ENCODE measurements at places on chromosomes 6 and 20.
A peak's percentile ranks its signal among the peaks of the same experiment; 100 is the strongest.

- no peak for DNase-seq
Observed at GRCh38 chr6:162450358-162450757, 277.2 kb downstream of the PRKN start.

- no peak for DNase-seq
Observed at GRCh38 chr6:11380969-11381744, 148.7 kb upstream of the NEDD9 start.

DNA sequence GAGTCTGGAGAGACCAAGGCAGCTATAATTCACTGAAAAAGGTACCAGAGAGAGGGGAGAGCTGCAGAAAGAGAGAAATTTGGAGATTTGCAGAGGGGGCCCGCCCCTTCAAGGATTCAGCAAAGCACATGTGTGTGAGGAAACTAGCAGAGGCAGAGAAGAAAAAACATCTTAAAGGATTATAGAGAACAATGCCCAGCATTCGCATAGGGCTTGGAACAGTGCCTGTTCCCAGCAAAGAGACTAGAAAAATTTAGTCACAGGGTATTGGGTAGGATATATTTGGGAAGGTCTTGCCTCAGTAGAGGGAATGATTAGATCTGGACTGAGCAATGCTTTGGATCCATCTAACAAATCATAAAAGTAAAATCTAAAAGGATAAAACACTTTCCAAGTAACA lies 44.0 kb downstream of the SRPK1 start:
- DNase-seq, result no peak

DNA sequence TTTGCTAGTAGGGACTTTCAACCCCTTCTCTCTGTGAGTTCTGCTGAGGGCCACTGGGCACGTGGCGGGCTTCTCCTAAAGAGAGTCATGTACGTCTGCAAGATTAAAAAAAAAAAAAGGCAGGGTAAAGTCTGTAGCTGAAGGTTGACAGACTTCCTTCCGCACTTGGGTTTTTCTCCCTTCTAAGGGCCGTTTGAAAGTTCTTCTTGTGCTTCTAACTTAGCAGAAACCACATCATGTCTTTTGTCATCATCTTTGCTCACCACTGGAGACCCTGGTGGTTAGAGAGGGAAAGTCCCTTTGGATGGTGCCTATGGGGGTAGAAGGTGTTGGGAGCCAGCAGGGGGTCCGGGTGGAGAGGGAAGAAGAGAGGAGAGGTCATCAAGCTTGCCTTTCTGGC lies 31.4 kb downstream of the PRDM1 start:
- DNase-seq, result no peak

DNA sequence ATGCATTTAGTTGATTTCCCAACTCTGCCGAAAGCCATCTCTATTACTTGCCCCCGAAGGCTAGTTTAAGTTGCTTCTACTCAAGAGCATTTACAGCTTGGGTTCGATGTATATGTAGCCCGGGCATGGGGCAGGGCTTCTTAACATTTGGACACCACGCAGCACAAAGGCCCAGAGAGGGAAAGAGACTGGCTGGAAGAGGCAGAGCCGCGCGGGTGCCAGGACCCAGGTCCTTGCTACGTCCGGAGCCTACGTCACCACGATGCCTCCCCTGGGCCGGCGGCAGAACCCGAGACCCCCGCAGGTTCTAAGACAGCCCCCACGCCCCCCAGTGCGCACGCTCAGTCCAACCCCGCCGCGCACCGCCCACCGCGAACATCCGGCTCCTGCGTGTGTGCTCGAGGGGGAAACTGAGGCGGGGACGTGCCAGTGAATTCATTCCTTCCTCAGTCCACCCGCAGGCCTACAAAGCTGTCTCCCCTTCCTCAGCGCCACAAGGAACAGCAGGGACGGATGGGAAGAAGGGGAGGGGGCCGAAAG lies 367 bp upstream of the PCIF1 start:
- peak; percentile 47 for DNase-seq

DNA sequence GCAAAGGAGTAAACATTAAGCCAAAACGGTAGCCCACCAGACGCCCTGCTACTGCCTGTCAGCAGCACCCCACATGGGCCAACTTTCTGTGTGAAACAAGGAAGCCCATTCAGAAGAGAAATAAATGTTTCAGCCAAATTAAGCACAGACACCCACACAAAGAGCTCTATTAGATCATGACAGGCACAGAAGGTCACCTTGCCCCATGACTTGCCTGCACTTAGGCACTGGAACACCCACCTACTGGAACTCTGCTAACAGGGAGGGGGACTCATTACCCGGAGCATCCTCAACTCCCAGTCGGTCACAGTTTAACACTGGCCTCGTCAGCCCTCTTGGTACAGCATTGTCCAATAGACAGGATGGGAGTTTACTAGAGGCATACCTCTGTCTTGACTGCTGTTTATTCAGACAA lies 31.8 kb downstream of the GFOD1 start:
- DNase-seq, result no peak

DNA sequence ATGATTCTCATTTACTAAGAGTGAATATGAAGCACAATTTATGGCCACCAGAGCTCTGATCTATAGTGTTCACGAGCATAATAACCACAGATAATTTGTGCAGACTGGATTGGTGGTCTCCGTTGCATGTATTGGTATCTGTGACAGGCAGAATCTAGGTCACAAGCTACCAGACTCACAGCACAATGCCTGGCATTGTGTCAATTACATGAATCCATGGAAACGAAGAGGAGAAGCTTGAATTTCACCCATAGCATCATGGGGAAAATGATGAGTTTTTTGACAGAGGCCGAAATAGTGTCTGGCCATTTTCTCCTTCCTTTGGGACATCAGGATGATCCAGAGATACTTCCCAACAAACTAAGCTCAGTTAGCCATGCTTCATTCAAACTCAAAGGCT lies 52.3 kb upstream of the TMEM170B start:
- DNase-seq, result no peak

Measured in foreskin fibroblast (primary cell).